GM18507 (cell line): ENCODE measurements at places on chromosomes 1 and 21.

- DNase-seq, result no peak
These were observed 133.4 kb downstream of the PCBP3 start for GRCh38 chr21:45776971-45777370.

GRCh38 chr1:111921948-111922347 is 67.5 kb downstream of the KCND3 start:
- no peak for DNase-seq

DNA sequence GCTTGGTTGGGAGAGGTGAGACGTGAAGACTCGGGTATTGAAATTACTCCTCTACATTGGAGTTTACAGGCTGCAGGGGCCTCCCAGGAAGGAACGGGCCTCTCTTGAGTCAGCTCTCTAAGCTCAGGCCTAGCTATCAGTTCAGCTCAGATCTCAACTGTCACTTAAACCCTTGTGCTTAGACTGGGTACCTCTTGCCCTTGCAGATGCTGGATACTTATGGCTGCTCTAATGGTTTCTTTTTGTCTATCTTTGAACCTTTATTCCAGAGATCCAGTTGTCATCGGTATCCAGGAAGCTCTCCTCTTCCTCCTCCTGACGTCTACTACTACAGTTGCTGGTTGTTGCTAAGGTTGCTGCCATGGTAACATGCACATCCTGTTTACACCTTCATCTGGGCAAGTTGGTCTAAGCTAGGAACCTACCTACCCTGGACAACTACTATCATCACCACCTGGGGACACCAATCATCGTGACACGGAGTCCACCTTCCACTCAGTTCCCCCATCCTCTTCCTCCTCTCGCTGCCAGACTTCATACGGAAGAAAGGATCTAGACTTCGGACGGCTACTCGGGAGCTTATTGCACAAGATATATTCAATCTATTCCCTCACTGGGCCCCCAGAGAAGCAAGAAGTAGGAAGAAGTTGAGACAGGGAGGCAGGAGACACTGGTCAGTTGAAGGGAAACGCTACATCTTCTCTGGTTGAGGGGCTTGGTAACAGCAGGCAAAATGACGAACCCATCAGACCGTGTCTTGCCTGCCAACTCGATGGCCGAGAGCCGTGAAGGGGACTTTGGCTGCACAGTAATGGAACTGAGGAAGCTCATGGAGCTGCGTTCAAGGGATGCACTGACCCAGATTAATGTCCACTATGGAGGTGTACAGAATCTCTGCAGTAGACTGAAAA is 56.1 kb downstream of the ATP2B4 start:
- DNase-seq, result no peak

GRCh38 chr1:104467590-104467989 is 717.9 kb downstream of the AMY1C start:
- DNase-seq, result no peak

GRCh38 chr1:111471012-111471411 is 2.8 kb upstream of the C1orf162 start:
- no peak for DNase-seq

GRCh38 chr1:167601442-167602383 is 28.3 kb upstream of the RCSD1 start:
- no peak for DNase-seq

DNA sequence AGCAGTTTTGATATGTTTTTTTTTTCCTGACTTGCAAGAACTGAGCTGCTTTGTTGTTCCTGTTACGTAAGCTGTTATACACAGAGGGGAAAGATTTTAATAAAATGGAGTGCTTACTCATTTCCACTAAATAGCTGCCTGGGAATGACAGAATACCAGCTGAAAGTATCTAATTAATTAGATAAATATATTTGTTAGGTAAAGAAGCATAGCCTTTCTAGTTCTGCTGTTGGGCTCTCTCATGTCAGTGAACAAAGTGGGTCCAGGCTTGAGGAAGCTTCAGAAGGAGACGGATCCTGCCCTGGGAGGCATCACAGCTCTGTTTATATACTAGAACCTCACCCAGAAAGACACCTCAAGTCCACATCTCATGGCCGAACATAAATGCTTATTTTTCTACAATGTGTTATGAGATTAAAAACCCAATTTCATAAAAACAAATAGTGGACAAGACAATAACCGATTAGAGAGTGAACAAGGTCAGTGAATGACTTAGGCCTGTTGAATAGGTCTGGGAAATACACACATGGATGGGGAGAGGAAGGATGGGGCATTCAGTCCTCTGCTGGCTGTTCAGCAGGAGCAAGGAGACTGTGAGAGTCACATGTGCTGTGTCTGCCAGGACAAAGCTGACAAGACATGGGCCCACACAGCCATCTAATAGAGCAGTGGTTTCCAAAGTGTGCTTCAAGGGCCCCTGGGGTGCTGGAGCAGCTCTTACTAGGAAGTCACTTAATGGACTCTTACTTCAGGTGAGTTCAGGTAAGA is 20.6 kb downstream of the TRAF5 start:
- DNase-seq, result no peak

DNA sequence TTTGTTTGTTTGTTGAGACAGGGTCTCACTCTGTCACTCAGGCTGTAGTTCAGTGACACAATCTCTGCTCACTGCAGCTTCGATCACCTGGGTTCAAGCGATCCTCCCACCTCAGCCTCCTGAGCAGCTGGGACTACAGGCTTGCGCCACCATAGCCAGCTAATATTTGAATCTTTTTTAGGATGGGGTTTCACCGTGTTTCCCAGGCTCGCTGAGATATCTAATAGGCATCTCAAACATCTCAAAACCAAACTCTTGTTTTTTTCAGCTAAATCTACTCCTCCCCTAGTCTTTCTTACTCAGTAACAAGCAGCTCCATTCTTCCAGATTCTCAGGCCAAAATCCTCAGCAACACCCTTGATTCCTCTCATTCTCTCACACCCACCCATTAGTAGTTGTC is 22.0 kb upstream of the SRRM1 start:
- no peak for DNase-seq

GRCh38 chr1:65840683-65841082 is 48.0 kb downstream of the PDE4B start:
- no peak for DNase-seq

DNA sequence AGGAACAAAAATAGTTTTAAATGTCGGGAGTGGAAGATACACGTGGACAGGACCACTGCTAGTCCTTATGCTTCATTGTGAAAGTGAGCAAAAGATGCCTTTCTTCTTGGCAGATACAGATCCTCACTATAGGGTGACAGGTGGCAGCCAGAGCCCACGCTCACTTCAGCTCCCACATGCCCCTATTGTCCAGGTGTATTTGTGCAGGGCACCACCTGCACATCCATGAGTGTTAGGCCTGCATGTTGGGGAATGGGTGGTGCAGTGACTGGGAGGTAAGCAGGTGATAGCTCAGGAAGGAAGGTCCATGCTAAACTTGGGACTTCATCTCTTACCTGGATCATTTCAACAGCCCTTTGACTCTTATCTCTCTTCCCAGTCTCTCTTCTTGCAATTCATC is 27.4 kb downstream of the SLC5A9 start:
- DNase-seq, result no peak

DNA sequence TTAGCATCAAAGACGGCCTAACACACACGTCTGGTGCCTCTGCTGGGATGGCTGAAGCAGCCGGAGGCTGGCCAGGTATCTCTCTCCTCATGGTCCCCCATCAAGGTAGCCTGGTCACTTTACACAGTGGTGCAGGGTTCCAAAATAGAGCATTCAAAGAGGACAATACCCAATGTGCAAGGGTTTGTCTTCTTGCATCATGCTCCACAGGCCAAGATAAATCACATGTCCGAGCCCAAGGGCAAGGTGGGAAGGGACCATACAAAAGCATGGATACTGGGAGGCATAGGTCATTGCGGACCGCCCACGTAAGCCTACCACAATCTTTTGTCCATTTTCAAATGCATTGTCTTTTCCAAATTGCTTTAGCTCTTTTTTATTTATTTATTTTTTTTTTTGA is 23.8 kb upstream of the TINAGL1 start:
- DNase-seq, result no peak

DNA sequence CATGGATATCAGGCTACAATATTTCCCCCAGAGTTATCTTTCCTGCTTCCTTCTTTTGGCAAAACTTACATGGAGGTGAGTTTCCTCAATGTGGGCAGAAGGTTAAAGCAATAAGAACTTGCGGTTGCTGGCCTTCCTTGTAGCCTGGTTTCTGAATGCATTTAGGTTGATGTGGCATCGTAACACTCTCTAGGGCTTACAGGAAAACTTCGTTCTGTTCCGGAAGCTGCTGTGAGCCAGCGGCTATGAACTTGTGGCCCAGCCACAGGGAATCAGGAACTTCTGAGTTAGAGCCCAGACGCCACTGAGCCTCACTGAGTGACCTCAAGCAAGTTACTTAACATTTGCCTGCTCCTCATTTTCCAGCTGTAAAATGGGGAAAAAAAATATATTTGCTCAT is 623.4 kb upstream of the ADAMTS5 start:
- DNase-seq, result no peak

GRCh38 chr1:177864538-177865305 is 105.1 kb downstream of the SEC16B start:
- no peak for DNase-seq

DNA sequence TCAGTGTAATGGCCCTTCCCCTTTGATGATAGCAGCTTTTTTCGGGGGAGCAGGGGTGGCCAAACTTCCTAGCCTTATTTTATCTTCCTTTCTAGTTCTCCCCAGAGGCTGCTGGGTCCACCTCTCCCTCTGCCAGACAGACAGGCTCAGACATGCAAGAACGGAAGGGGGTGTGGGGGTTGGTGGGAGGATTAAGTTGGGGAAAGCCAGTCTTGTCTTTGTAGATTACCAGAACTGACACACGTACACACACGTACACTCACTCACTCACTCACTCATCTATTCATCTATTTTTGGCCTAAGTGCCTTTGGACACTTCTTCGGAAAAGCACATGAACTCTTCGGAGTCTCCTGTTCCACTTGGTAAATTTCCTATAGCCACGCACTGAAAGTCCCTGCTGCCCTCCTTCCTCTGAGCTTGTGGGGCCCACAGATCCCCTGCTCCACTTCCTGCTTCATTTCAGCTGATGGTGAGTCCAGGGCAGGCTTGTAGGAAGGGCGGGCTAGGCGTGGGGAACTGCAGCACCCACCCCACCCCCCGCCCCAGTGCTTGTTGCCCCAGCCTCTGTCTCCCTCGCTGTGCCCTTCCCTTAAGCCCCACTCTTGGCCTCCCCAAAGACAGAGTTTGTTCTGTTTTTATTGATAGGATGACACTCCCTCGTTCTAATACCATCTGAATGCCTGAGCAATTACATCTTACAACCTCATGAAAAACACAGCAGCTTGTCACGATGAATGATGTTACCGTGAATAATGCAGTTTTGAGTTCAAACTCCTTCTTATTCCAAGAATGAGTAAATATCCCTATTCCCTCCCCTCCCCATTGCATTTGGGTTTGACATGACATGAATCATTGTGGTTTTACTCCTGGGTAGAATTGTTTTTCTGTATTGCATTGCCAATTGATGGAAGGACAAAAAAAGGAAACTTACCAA is 60.7 kb upstream of the ATP5PO start:
- DNase-seq, result no peak
